ENCODE measurements at places on chromosomes 12 and 14.

DNA sequence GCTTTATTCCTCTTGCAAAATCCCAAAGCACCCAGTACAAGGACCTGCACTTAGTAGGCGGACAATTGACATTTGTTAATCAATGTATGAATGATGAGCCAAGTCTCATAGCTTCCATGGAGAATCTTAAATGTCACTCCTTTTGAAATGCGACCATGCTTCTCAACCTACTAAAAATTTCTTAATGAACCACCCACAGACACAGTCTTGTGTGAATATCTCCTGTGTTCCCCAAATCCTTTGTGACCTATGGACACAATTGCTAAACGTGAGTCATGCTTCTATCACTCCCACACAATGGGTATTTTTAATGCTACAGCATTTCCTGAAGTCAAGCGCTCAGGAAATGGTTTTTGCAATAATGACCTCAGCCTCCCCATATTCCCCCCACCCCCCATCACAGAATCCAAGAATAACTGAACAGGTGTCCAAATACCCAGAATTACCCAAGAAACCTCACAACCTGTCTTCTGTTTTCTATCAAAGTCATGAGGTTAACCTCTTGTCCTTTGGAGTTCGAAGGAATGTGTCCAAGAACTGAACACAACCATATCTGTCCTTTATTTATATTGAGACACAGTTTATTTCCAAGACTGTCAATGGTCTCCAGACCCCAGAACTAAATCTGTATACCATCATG is 163.6 kb upstream of the PLEKHG7 start:
- no peak for DNase-seq

GRCh38 chr14:103416916-103417315 is 31.7 kb downstream of the MARK3 start:
- no peak for DNase-seq

DNA sequence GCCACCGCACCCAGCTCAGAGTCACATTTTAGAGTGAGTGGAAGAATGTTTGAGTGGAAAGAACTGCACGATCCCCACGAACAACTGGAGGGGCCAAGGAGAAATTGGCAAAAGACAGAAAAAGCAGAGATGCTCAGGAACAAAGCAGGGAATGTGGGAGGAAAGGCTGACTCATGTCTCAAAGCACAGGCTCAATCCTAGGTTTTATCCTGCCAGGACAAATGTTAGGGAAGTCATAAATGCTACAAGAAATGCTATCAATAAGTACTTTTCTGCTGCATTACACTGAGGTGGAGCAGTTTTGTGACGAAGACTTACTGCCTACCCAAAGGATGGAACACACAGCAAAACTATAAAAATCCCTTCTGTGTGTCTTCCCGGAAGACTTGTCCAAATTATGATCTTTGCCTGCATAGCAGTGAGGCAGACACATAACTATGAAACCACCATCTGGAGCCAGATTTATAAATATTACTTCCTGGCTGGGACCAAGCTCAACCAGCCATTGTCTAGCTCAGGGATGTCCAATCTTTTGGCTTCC is 26.7 kb downstream of the NIN start:
- no peak for DNase-seq

- no peak for DNase-seq
These were observed 658.7 kb upstream of the SEL1L start for GRCh38 chr14:82192387-82192786.

- DNase-seq: no peak
These were observed 89.2 kb downstream of the DAAM1 start for GRCh38 chr14:59277659-59278058.

- DNase-seq: no peak
These were observed 32.3 kb downstream of the KCNK13 start for GRCh38 chr14:90093942-90094595.

DNA sequence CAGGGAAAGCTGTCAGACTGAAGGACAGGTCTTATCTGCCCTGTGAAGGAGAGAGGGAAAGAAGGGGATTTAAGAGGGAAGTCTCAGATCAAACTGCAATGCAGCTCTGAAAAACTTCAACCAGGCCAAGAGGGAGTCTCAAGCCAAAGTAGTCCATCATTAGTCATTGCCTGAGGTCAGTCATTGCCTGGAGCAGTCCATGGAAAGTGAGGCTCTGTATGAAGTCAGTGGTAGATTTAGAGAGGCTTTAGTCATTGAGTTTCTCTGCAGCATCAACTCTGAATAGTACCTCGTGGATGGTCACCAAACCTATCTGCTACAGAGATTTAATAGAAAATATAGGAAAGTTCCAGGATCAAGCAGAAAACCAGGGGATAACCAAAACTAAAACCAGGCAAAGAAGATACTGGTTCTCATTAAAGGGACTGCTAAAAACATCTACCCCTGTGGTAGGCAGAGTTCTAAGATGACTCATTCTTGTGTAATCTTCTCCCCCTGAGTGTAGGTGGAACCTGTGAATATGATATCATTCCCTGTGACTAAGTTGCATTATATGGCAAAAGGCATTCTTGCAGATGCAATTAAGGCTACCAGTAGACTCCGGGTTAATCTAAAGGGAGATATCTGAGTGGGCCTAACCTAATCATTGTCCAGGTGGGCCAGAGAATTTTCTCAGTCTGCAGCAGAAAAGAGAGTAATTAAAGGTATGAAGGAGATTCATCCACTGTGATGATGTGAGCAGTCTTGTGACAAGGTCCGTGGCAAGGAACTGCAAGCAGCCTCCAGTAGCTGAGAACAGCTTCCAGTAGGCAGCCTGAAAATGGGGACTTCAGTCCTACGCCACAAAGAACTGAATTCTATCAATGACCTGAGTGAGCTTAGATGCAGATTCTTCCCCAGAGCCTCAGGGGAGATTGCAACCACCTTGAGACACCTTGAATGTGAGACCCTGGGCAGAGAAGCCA is 123.1 kb downstream of the GALC start:
- no peak for DNase-seq

DNA sequence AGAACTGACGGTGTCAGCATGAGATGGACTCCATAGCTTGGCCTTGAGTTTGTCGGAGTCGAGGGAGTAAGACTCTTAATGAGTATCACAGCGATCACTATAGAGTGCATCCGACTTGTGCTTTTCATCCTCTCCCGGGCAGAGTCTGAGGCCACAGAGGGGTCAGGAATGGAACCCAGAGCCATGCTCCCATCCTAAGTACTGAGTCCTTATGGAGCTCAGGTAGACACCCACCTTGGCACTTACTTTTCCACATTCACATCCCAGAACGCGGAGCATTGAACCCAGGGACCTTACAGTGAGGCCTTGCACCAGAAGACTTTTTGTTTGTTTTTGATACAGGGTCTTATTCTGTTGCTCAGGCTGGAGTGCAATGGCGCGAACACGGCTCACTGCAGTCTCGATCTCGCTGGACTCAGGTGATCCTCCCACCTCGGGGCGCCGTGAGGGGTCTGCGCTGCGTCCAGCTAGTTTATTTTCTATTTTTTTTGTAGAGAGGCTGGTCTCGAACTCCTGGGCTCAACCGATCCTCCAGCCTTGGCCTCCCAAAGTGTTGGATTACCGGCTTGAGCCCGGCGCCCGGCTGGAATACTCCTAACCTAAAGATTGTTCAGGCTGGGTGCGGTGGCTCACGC is 719 bp upstream of the SRSF9 start:
- DNase-seq: no peak

DNA sequence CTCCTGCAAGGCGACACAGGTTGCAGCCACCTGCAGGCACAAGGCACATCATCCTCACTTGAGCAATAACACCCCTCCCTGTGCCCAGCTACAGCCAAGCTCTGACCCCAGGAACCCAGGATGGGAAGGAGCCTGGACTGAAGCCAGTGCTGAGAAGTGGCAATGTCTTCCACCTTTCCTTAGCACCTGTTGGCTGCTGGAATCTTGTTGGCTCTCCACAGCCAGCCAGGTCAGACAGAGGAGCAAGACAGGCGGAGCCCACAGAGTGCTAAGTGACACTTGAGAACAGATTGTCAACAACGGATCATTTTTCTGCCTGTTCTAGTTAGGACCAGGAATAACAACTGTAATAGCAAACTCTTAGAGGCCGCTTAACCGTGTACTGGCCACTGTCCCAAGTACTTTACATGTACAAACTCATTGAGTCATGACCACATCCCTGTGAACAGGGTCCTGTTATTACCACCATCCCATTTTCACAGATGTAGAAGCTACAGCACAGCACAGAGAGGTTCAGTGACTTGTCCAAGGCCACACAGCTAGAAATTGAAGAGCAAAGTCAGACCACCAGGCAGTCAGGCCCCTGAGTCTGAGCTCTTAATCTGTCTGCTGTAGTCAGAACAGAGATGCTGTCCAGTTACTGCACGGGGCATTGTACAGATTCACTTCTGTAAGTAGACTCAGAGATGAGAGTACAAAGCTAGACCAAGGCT is 45.6 kb downstream of the RNFT2 start:
- no peak for DNase-seq

- DNase-seq: no peak
These were observed 305.6 kb downstream of the GALC start for GRCh38 chr14:87687420-87687819.

DNA sequence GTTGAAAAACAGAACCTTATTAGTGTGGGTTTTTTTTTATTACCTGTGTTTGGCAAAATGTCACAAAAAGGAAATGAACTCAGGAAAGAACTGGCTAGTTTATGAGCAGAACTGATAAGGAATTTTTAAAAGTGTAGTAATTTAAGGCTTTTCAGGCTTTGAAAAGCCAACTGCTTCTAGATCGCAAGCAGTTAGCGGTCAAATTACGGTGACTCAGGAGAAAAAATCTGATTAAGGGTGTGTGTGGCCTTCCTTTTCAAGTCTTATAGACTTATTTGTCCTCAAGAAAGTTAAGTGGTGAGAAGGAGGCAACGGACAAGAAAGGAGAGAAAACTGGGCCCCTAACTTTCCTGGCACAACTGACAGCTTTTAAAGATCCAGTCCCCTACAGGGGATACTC is 33.4 kb downstream of the PDZRN4 start:
- no peak for DNase-seq

DNA sequence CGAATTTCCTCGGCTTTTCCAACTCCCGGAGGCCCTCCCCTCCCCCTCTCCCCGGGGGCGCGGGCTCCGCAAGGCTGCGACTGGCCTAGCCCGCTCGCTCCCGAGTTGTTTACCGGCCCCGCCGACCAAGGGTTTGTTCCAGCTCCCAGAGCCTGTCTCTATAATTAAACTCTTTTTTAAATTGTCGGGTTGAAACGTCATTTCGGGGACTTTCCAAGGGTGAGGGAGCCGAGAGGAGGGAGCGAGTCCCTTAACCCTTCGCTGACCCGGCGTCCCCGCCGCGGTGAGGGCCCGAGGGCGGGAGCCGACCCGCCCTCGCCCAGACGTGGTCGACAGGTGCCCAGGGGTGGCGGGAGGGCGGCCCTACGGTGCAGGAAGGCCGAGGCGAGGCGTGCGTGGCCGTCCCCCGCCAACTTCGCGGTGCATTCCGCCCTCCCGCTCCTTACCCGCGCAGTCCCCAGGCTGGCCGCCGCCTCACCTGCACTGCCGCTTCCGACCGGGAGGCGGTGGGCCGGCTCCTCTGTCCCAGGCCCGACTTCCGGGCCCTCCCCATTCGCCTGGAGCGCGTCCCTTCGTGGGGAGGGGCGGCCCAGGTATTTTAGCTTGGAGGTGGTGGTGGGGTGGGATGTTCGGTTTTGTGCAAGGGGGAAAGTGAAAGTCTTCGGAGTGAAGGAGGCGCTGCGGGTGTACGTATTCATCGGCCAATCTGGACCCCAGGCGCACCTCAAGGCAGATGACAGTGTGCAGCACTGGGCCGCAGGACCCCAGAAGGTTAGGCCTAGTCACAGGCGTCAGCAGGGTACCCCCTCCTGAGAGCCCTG is 2.9 kb upstream of the ZFP36L1 start:
- DNase-seq: no peak

- DNase-seq: no peak
These were observed 626 bp downstream of the TXNDC16 start for GRCh38 chr14:52551696-52552062.

All from COR-L47 (cell line).